ENCODE measurements at places on chromosomes 7 and 10.
A peak's percentile ranks its signal among the peaks of the same experiment; 100 is the strongest.

GRCh38 chr10:28125701-28126100 lies 126.8 kb upstream of the ODAD2 start:
- DNase-seq: no peak

DNA sequence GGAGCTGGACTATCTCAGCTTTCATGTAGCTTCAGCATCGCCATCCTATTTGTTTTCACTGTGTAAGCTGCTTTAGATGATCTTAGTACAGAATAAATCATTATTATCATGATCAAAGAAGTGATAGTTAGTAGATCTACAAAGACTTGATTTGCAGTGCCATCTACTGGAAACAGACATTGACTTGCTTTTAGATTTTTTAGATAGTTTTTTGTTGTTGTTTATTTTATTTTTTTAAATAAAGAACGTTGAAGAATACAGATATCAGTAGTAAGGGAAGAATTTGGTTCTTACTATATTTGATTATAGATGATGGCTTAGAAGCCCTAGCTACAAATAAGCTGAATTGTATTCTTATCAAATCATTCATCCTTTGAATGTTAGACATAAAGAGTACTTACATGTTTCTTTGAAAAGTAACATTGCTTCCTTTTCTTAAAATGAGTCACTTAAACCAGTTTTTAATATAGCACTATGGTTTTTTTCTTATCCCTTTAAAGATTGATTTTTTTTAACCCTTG lies 6.3 kb upstream of the SFMBT2 start:
- no peak for DNase-seq

GRCh38 chr10:124912101-124912886 lies 29.6 kb upstream of the ZRANB1 start:
- DNase-seq: no peak

DNA sequence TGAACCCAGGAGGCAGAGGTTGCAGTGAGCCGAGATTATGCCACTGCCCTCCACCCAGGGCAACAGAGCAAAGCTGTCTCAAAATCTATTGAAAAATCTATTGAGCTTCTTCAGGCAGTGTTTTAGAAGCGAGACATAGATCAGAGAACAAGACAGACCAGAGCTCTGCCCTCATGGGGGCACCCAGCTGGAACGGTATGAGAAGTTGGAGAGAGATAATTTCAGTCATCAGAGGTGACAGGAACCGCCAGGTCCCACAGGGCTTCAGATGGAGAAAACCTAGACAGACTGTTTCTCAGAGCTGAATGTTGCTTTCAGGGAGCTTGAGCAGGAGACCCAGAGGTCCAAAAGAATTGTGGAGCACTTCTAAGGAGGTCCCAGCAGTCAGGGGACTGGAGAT lies 14.2 kb upstream of the GTF2IRD1 start:
- no peak for DNase-seq

DNA sequence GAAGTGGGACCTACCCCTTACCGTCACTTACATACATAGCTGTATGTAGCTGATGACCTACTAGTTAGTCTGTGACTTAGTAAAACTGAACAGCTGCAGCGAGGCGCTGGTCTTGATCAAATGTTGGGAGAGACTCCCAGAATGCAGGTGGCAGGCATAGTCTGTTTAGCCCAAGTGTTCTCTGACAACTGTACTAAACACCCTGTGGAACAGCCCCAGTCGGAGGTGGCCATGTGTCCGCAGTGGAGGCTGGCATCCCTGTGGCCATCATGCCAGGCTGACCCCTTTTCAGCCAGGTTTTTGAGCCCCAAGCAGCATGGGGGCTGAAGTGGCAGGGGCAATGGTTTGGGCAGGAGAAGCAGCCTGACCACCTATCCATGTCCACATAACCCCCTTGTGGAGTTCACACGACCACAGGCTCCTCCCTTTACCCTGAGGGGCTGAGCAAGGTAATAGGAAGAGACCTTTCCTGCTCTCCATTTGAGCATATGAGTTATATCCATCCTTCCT lies 7.2 kb downstream of the ADCY1 start:
- DNase-seq: no peak

- DNase-seq: no peak
These were observed 36.7 kb upstream of the HDAC9 start for GRCh38 chr7:18458830-18459229.

- no peak for DNase-seq
These were observed 44.5 kb downstream of the CLRN3 start for GRCh38 chr10:127848226-127848625.

DNA sequence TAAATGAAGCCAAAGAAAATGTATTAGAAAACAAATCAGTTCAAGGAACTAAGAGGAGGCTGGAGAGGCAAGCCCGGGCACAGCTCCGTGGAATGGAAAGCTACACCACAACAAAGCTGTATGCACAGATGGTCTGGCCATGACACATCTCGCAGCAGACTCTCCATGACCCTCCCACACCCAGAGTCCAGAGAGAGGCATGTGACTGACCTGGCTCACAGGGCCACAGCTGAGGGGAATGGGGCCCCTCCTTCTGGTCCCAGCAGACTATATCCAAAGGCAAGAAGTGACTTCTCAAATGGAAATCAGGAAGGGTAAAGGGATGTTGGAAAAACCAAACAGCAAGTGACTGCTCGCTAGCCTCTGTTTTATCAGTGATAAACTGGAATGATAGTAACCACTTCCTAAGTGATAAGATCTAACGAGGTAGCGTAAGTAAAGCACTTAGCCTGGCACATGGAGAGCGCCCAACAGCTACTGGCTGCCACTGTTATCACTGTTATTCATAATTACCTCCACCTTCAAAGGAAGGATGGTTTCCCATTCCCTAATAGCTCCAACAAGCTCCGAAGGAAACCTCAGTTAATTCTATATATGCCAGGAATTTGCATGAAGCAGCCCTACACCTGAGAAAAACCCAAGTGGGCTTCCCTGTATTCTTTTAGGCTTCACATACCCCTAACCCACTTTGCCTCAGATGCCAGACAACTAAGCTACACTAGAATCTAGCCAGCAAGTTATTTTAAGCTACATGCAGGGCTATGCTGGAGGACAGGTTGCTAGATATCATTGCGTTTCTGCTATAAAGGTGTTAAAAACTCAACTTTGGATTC lies 8.4 kb downstream of the OSBPL3 start:
- no peak for DNase-seq

DNA sequence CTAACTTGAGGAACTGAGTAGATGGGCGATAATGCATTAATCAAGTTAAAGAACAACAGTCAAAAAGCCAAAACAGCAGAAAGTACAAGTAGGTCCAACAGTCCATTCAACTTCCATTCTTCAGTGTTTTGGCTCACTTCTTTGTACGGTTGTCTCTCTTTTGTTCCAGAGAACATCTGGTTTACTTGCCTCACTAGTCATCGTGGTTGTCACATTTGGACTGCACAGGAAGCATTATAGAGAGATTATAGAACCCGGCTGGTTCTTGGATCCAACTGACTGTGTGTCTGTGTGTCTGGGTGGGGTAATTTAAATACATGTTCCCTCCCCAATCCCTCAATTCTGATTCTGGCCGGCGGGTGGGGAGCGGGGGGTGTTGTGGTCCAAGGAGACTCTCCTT lies 1.8 kb upstream of the CEP41 start:
- no peak for DNase-seq

GRCh38 chr10:133236401-133237240 lies 1.0 kb upstream of the VENTX start:
- no peak for DNase-seq

DNA sequence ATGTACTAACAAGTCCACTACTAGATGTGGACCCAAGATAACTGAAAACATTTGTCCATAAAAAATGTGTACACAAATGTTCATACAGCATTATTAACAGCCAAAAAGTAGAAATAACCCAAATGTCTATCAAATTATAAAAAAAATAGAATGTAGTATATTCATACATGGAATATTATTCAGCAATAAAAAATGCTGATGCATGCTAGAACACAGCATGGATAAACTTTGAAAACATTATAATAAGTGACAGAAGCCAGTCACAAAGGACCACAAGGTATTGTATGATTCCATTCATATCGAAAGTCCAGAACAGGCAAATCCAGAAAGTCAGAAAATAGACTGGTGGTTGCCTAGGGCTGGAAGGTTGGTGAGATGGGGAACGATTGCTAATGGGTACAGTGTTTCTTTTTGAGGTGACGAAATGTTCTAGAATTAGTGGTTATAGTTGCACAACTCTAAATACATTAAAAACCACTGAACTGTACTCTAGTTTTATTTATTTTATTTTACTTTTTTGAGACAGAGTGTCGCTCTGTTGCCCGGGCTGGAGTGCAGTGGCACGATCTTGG lies 43.3 kb upstream of the ANLN start:
- DNase-seq: no peak

- DNase-seq: no peak
These were observed 622 bp downstream of the DYNC1I1 start for GRCh38 chr7:95772771-95773581.

DNA sequence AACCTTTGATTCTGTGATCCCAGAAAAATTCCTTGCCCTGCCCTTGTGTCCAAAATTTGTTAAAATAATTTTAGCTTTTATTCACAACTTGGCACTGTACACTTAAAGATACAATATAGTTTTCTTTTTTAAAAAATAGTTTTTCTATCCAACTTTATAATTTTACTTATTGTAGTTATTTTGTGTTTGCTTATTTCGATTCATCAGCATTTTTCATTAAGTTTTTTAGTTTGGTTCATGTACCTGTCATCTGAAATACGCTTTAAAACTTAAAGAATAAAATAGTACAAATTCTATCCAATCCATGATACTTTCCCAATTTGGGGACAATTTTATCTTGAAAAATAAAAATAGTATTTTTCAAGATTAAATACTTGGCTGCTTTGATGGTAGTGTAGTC lies 514.8 kb downstream of the AUTS2 start:
- no peak for DNase-seq

DNA sequence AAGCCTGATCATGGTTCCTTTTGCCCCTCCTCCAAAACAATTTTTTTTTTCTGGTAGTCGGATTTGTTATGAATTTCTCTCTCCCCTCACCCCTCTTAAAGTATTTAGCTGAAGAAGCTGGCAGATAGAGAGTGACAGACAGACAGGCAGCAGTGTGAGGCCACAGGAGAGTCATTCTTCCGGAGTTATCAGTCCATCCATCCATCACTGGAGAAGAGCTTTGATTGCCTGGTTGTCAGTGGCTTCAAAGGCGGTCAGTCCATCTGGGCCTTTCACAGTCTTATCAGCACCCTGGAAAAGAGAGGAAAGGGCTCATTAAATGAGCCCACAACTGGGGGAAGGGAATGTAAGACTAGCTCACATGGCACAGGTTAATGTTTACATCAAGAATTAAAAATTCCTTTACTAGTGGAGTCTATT lies 47.4 kb downstream of the MTPN start:
- no peak for DNase-seq

DNA sequence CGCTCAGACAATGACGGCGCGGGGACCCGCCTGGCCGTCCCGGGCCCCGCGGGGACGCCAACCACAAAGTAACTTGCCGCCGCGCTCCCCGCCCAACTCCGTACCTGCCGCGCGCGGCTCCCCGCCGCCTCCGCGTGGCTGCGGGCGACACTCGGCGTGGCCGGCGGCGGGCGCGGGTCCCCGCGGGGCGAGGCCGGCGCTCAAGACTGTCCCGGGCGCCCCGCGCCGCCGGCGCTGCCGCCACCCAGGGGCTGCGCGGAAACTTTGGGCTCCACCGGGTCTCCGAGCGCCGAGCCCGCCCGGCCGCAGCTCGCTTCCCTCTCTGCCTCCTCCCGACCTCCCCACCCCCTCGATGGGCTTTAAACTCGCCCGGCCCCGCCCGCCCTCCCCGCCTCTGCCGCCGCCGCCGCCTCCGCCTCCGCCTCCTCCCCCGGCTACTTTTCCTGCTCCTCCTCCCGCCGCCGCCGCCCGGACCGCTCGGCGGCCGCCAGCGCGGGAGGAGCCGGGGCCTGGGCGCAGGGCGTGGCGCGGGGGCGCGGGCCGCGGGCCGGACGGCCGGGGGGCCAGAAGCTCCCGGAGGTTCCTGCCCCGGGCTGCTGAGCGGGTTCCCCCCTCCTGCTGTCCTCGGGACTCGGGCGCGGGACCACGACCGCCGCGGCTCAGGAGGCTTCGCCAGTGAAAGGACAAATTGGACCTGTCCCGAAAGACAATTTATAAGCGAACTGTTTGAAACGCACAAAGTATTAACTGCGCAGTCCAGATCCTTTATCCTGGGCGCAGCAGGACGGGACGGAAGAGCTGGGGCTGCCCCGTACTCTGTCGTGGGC lies 10.6 kb upstream of the GRB10 start:
- DNase-seq: peak; percentile 15

DNA sequence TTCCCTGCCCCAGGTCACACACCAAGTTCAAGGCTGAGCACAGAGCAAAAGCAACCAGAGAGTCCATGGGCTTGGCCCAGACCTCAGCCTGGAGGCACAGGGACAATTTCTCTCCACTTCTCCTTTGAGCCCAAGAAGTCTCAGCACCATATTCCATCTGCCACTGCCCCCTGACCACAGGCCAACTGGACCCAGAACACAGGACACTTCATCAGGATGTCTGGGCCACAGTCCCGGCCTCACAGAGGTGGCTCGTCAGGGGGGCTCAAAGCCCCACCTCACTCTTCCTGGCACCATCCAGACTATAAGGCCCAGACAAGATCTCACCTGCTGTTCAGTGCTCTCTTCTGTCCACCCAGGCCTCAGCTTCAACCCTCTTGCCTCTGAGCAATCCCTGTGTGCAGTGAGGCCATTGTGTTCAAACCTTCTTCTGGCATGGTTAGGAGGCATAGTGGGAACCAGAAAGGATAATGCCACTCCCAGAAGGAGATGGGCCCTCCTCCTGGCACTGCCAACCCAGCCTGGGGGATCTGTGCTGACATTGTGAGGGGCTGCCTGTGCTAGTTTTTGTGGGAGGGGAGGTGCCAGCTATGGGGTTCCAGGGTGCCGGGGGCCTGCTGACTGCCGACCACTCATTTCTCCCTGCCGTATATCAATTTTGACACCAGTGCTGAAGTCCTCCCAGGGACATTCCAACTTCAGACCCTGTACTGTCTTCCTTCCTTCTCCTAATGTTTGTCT lies 49.7 kb upstream of the ANTXRL start:
- DNase-seq: no peak

- no peak for DNase-seq
These were observed 235.2 kb downstream of the TMEM26 start for GRCh38 chr10:61217851-61218565.

DNA sequence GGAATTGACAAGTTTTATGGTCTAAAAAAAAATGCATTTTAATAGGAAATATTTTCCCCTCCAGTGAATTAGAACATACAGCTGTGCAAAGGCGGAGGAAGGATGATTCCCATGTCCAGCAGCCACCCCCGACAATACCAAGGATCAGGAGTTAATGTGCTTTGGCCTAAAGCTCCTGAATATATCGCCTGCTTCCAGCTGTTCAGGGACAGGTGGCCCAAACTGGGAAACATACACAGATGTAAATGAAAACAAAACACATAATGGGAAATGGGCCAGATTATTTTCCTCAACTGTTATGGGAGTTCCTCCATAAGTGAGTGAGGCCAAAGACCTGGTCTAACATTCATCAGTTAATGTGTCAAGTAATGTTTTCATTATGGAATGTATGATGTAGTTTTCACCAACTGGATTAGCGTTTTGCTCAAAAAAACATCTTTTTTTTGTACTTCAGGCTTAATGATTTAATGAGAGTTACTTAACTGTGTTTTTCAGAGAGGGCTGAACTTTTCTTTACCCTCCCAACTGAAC lies 55.1 kb upstream of the LAMB1 start:
- DNase-seq: no peak

All from anterior cingulate cortex (tissue), 58 donors.